ENCODE measurements at places on chromosomes 2 and 18.

DNA sequence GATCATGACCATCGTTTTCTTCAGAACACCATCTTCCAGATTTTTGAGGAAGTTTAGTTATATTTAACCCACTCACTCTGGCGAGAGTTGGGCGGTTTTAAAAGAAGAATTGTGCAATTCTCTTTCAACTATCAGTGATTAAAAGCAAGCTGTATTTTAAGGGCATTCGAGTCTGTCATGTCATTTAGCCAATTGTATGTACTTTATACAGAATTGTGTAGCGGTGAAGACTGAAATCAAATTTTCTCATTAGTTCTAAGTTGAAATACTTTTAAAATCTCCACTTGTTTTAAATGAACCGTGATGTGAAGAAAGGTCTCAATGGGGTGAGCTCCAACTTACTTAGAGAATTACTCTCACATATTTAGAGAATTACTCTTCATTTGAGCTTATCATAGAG lies 214.6 kb upstream of the DTNA start:
- DNase-seq, result no peak

GRCh38 chr2:38487852-38488251 lies 110.8 kb upstream of the ATL2 start:
- DNase-seq, result no peak

DNA sequence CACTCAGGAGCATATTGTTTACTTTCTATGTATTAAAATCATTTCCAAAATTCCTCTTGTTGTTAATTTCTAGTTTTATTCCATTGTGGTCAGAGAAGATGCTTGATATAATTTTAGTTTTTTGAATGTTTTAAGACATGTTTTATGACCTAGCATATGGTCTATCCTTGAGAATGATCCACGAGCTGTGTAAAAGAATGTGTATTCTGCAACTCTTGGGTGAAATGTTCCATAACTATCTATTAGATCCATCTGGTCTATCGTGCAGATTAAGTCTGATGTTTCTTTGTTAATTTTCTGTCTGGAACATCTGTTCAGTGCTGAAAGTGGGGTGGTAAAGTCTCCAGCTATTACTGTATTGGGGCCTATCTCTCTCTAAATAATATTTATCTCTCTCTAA lies 83.3 kb upstream of the EPAS1 start:
- DNase-seq, result no peak

DNA sequence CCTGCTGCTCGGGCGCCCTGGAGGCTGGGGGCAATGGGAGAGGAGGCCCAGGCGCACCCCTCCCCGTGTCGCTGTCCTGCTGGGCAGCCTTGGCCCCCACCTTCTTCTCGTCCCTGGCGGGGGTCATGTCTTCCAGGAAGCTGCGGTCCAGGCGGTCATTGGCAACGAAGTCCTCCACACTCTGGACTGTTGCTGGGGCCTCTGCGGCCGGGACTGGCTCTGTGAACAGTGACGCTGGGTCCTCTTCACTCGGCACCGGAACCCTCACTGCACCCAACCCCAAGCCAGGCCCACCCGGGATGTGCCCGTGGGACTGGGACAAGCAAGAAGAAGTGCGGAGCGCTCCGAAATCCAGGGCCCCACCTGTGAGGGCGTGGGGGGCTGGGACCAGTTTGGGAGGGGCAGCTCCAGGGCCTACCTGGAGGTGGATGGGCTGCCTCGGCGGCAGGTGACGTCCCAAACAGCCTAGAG lies 308.0 kb downstream of the CCDC74A start:
- DNase-seq, result no peak

DNA sequence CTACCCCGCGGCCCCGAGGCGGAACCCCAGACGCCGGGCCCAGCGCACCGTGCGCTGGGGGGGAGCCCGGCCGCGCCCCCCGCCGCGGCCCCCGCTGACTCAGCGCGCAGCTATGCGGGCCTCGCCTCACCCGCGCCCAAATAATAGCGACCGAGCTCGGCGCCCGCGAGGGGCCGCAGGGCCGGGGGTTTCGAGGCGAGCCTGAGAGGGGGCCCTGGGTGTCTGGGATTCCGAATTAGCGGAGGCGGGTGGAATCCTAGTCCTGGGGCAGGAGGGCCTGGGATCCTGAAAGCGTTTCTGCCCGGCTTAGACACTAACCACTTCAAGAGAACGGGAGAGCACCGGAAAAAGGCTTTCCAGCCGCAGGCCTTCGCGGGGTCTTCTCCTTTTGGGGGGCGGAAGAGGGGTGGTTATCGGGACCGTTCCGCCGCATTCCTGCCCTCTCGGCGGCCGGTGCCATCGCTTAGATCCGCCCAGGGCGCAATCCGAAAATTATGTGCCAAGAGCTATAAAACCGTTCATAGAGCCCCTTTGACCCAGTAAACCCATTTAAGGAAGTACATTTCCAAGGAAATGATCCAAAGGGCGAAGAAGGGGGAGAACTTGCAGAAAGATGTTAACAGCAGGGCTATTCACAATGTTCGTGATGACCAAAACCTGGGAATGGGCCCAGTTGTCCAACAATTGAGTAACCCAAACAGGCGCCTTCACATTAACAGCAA lies 681 bp upstream of the ROCK2 start:
- no peak for DNase-seq

Measured in GM18507 (cell line).